Muscle of leg (tissue), 16 donors: ENCODE measurements at places on chromosomes 4 and X. TPM values are rescaled to one million over a fixed set of nuclear protein-coding genes. Genes with fewer than 3 reads are reported as not detected.

DBET gene
- total RNA-seq: not detected

CSAG3 gene
- total RNA-seq: not detected

SLC26A1 gene
- 0.58 TPM for total RNA-seq

ATP11C gene
- total RNA-seq: 12.2 TPM

STK26 gene
- 65.7 TPM for total RNA-seq

GPC4 gene
- 34.1 TPM for total RNA-seq

PPP3CA gene
- 25.9 TPM for total RNA-seq

TBX22 gene
- total RNA-seq: not detected

FDCSP gene
- 0.13 TPM for total RNA-seq

TNIP3 gene
- total RNA-seq: 0.04 TPM

CETN2 gene
- 35.5 TPM for total RNA-seq

NEUROG2 gene
- not detected for total RNA-seq

CPEB2 gene
- 3.2 TPM for total RNA-seq

FGF16 gene
- total RNA-seq: 2.3 TPM

ENPEP gene
- total RNA-seq: 15.3 TPM

CLGN gene
- total RNA-seq: 1.6 TPM

PARM1 gene
- 65.7 TPM for total RNA-seq

NAAA gene
- 8.8 TPM for total RNA-seq

ATOH1 gene
- not detected for total RNA-seq

CDS1 gene
- total RNA-seq: 0.27 TPM

P2RY8 gene
- total RNA-seq: 0.58 TPM

VCX gene
- not detected for total RNA-seq

PRSS12 gene
- 7.1 TPM for total RNA-seq

SPACA5 gene
- not detected for total RNA-seq

TRAM1L1 gene
- total RNA-seq: 5.6 TPM

MSL3 gene
- 17.4 TPM for total RNA-seq

FAM114A1 gene
- 77.9 TPM for total RNA-seq

CWH43 gene
- total RNA-seq: not detected

ART3 gene
- total RNA-seq: 26.0 TPM

PAK3 gene
- total RNA-seq: 8.0 TPM

MAGEA2B gene
- total RNA-seq: not detected

HAND2 gene
- 1.7 TPM for total RNA-seq

MED28 gene
- 15.5 TPM for total RNA-seq

ENOPH1 gene
- total RNA-seq: 27.2 TPM

HELT gene
- total RNA-seq: not detected

ETNPPL gene
- total RNA-seq: not detected

ARHGAP36 gene
- 288 TPM for total RNA-seq

CT45A1 gene
- 0.13 TPM for total RNA-seq

LINC00632 gene
- total RNA-seq: 62.0 TPM

MAGEB17 gene
- 0.09 TPM for total RNA-seq

TKTL1 gene
- total RNA-seq: 0.27 TPM

RBM46 gene
- total RNA-seq: 0.09 TPM

TMEM31 gene
- total RNA-seq: 0.18 TPM

HS3ST1 gene
- 0.09 TPM for total RNA-seq

DDX53 gene
- not detected for total RNA-seq

POLN gene
- 3.4 TPM for total RNA-seq

DNASE1L1 gene
- 35.2 TPM for total RNA-seq

GYPE gene
- total RNA-seq: 1.2 TPM

SH3TC1 gene
- 9.6 TPM for total RNA-seq

MAGEC3 gene
- total RNA-seq: 0.04 TPM

CXorf49 gene
- total RNA-seq: not detected
